Activated CD8-positive, alpha-beta T cell treated with anti-CD3 and anti-CD28 coated beads for 36 hours (primary cell): ENCODE measurements at places on chromosomes 4 and X. TPM values are rescaled to one million over a fixed set of nuclear protein-coding genes. Genes with fewer than 3 reads are reported as not detected.

DNA sequence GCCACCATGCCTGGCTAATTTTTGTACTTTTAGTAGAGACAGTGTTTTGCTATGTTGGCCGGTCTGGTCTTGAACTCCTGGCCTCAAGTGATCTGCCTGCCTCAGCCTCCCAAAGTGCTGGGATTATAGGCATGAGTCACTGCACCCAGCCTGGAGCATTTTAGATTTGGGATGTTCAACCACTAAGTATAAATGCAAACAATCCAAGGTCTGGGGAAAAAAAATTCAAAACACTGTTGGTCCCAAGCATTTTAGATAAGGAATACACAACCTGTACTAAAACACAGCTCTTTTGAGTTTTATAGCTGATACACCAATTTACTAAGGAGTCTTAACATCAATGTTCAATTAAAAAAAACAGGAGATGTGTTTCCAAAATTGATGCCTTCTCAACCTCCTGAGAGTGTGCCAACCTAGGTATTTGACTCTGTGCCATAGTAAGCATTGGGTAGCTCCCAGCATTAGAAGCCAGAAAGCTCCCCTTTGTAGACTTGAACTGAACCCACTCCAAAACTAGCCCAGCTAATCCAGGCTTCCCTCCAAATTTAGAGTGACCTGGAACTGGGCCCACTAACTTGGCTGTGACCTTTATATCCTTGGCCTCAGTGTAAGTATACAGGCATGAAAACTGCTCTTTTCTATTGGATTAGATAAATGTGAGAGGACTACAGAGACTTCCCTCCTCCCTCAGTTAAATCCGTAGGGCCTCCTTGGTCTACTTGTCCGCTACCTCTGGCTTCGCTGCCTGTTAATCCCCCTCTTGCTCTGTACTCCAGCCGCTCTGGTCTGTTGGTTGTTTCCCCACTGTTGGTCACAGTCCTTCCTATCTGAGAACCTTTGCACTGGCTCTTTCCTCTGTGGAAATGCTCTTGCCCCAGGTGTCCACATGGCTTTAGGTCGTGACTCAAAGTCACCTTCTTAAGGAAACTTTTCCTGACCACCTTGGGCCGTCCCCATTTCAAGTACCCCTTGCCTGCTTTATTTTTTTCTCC, 77.6 kb downstream of the CCKAR start:
- H3K36me3 ChIP-seq: peaks cover 25% of the 10 kb centered on the region
- H3K4me1 ChIP-seq: peaks cover 2% of the 10 kb centered on the region
- no peak overlapping the region for H3K27ac ChIP-seq
- DNase-seq: no peak

GRCh38 chr4:80500613-80501012, 165.1 kb downstream of the CFAP299 start:
- peaks cover 33% of the 10 kb centered on the region for H3K4me1 ChIP-seq
- peak overlapping the region; percentile 86 for H3K27ac ChIP-seq
- H3K27me3 ChIP-seq: no peaks in the 10 kb centered on the region

EMCN gene
- total RNA-seq: not detected

GRCh38 chr4:98838977-98839618, 89.8 kb downstream of the EIF4E start:
- H3K27me3 ChIP-seq: no peaks in the 10 kb centered on the region
- no peaks in the 10 kb centered on the region for H3K36me3 ChIP-seq
- H3K4me1 ChIP-seq: no peaks in the 10 kb centered on the region

- H3K36me3 ChIP-seq: no peaks in the 10 kb centered on the region
- H3K27ac ChIP-seq: no peak overlapping the region
- peaks cover 6% of the 10 kb centered on the region for H3K4me1 ChIP-seq
Measured at GRCh38 chr4:139749338-139749737, 83.7 kb downstream of the MGST2 start.

F11 gene
- not detected for total RNA-seq

SPACA5 gene
- not detected for total RNA-seq

GRCh38 chr4:168847771-168848502, 162.1 kb downstream of the CBR4 start:
- no peaks in the 10 kb centered on the region for H3K36me3 ChIP-seq
- DNase-seq: no peak
- no peak overlapping the region for H3K4me3 ChIP-seq
- H3K27ac ChIP-seq: no peak overlapping the region
- H3K4me1 ChIP-seq: peaks cover 5% of the 10 kb centered on the region
- H3K27me3 ChIP-seq: peaks cover 15% of the 10 kb centered on the region

DNA sequence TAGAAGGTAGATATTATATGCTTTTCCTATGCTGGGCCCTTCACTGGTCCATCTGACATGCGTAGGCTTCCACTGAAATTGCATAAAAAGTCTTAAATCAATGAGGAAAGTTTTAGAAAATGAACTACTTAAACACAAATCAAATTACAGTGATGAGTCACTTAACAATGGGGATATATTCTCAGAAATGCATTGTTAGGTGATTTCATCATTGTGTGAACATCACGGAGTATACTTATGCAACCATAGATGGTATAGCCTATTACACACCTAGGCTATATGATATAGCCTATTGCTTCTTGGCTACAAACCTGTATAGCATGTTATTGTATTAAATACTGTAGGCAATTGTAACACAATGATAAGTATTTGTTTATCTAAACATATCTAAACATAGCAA, 10.3 kb downstream of the STAP1 start:
- no peak for DNase-seq
- no peaks in the 10 kb centered on the region for H3K27me3 ChIP-seq

DNA sequence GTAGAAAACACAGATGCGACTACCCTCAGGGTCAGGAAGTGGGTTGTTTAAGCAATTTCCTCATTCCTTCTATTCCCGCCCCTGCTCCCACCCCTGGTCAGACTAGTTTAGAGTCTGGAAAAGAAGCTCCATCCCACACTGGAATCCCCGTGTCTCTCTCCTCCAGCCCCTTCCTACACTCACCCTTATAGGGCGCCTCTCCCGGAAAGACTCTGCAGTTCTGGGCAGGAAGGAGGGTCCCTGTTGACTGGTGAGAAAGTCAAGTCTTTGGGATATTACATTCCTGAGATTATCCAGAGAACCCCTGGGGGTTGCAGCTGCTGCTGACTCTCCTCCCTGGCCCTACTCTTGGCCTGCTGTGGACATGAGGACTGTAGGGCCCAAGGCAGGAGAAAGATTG, 11.9 kb downstream of the STARD8 start:
- no peak overlapping the region for H3K27ac ChIP-seq
- no peak overlapping the region for H3K4me3 ChIP-seq
- H3K27me3 ChIP-seq: no peaks in the 10 kb centered on the region
- H3K4me1 ChIP-seq: no peaks in the 10 kb centered on the region

MAGEA10 gene
- total RNA-seq: not detected

GRCh38 chr4:7157666-7158065, 34.7 kb upstream of the SORCS2 start:
- no peaks in the 10 kb centered on the region for H3K36me3 ChIP-seq
- no peak for DNase-seq
- H3K4me3 ChIP-seq: no peak overlapping the region
- peaks cover 9% of the 10 kb centered on the region for H3K27me3 ChIP-seq

ANXA3 gene
- 0.63 TPM for total RNA-seq

DNA sequence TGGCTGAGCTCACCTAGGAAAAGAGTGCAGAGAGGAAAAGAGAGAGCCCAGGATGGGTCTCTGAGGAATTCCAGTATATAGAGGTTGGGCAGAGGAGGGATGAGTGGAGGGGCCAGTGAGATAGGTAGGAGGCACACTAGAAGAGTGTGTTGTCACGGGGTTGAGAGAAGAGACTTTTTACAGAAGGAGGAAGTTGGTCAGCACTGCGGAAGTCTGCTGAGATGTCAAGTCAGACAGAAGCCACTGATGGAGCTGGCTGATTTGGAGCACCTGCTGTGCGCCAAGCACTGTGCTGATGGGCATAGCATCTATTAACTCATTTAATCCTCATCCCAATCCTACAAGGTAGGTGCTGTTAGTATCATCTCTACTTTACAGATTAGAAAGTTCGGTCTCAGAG, 60.4 kb downstream of the EFNB1 start:
- no peaks in the 10 kb centered on the region for H3K27me3 ChIP-seq
- no peak overlapping the region for H3K27ac ChIP-seq
- no peaks in the 10 kb centered on the region for H3K4me1 ChIP-seq
- H3K4me3 ChIP-seq: no peak overlapping the region

DNA sequence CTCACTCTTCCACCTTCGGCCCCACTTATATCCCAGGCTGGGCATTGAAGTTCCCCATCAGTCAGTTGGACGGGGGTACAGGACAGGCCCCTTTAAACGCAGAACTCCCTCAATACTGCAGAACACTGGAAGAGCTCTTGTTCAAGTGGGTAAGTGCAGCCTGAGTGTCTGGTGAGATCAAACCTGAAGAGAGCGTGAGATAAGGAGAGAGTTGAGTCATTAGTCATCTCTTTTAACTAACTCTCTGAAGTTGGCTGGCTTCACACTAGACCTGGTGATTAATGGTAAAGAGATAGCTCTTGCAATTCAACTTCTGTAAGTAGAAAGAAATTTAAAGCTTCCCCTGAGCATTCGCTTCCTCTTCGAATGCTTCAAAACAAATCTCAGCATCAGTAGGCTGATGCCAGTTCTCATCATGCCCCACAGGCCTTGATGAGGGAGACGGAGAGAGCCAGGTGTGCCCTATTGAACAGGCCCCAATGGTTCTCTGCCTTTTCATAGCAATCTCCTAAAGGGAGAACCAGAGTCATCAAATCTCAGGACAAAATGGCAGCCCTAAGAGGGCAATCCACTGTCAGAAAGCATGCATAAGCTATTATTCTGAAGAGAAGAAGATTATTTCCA, 41.0 kb upstream of the JADE1 start:
- H3K4me3 ChIP-seq: no peak overlapping the region
- H3K27ac ChIP-seq: no peak overlapping the region
- no peak for DNase-seq
- H3K4me1 ChIP-seq: no peaks in the 10 kb centered on the region

- peaks cover 55% of the 10 kb centered on the region for H3K4me1 ChIP-seq
- H3K27me3 ChIP-seq: no peaks in the 10 kb centered on the region
- peak; percentile 43 for DNase-seq
- H3K27ac ChIP-seq: peak overlapping the region; percentile 96
- peaks cover 44% of the 10 kb centered on the region for H3K36me3 ChIP-seq
Measured at GRCh38 chr4:182916483-182917181, 554 bp downstream of the DCTD start.

PNMA6F gene
- not detected for total RNA-seq

DNA sequence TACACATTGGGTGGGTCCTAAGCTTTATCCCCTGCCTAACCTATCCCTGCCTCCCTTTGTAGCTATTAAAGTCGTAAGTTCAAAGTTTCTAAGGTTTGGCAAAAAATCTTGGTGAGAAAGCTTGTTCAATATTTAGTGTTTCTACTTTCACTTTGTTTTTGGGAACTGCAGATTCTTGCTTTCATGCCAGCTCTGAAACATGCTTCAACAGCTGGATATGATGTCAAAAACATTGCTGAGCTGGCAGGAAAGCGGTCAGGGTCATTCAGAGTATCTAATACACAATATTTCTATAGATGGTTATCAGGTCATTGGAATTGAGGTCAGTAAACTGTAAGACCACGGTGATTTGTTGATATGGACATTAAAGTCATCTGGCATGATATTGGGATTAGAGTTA, 19.7 kb downstream of the CENPI start:
- DNase-seq: no peak
- no peaks in the 10 kb centered on the region for H3K4me1 ChIP-seq
- H3K27me3 ChIP-seq: no peaks in the 10 kb centered on the region
- H3K4me3 ChIP-seq: no peak overlapping the region

MAGEC2 gene
- not detected for total RNA-seq

GRCh38 chrX:128676651-128677050, 624.4 kb upstream of the ACTRT1 start:
- H3K27ac ChIP-seq: no peak overlapping the region
- no peaks in the 10 kb centered on the region for H3K27me3 ChIP-seq
- DNase-seq: no peak
- H3K4me3 ChIP-seq: no peak overlapping the region
- H3K4me1 ChIP-seq: no peaks in the 10 kb centered on the region

DNA sequence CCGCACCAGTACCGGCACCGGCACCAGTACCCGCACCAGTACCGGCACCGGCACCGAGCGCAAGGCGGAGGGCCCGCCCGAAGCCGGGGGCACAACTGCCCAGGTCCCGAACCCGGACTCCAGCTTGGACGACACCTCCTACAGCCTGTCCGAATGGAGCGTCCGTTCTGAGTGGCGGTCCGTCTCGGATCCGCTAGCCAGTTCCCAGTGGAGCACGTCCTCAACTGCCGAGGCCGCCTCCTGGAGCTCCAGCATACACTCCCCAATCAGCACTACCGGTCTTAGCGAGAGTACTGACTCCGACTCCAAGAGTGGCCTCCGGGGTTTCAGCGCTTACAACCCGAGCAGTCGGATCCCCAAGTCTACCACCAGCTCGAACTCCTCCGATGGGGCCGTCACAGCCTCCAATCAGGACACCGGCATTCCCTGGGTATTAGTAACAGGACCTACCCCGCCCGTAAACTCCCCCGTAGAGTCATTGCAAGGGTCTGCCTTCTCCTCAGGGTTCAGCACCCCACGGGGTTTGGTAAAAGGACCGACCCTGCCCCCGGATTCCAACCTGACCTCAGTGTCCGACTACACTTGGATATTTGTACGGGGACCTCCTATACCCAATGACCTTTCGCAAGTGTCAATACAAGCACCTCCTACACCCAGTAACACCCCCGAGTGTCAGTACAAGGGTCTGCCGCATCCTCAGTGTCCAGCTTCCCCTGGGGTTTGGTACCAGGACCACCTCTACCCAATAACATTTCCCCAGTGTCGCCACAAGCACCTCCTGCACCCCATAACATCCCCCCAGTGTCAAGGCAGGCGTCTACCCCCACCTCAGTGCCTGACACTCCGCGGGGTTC, 721 bp upstream of the MAOA start:
- peak overlapping the region; percentile 84 for H3K4me3 ChIP-seq
- peak; percentile 36 for DNase-seq
- H3K4me1 ChIP-seq: peaks cover 4% of the 10 kb centered on the region
- no peak overlapping the region for H3K27ac ChIP-seq
- H3K27me3 ChIP-seq: no peaks in the 10 kb centered on the region
- H3K36me3 ChIP-seq: no peaks in the 10 kb centered on the region

GRCh38 chrX:143437439-143437838, 79.8 kb downstream of the SPANXN3 start:
- H3K27ac ChIP-seq: no peak overlapping the region
- H3K4me3 ChIP-seq: no peak overlapping the region
- H3K4me1 ChIP-seq: no peaks in the 10 kb centered on the region

UGT2B15 gene
- not detected for total RNA-seq

- peak overlapping the region; percentile 60 for H3K4me3 ChIP-seq
- no peaks in the 10 kb centered on the region for H3K27me3 ChIP-seq
- no peak for DNase-seq
- peak overlapping the region; percentile 88 for H3K27ac ChIP-seq
- peaks cover 29% of the 10 kb centered on the region for H3K4me1 ChIP-seq
Measured at GRCh38 chr4:142567620-142568451, 278.3 kb downstream of the INPP4B start.
